T-helper 2 cell (primary cell): ENCODE measurements at places on chromosomes 6 and 20.
A peak's percentile ranks its signal among the peaks of the same experiment; 100 is the strongest.

DNA sequence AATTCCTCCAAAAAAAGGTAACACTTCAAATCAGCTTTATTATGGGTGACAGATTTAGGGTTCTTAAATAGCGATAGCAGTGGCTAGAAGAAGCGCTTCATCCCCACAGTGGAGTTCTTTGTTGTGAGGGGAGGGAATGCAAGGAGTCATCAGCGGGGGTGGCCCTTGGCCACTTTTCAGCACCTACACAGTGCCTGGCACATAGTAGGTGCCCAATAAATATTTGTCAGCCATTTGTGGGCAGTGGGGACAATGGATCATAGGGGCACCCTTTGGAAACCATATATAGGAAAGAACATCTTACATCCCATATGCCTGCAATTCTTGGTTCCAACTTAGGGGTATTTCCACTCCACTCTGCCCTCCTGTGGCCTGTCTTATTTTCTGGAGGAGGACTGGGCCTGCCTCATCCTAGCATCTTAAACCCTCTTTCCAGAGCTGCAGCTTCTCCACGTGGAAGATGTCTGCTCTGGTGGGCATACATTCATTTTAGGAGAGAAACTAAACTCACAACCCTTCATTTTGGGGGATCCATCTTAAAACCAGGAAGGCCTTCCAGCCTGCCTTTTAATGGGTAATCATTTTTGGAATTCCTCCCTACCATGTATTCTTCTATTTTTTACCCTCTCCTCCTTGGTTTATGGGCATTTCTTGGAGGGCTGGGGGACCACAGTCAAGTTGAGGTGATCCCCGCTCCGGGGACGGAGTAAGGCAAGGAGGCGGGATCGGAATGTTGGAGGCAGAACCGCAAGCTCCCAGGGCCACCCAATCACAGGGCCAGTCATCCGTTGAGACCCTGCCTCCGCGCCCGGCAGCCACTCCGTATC lies 2.6 kb upstream of the GPSM3 start:
- no peak for DNase-seq

DNA sequence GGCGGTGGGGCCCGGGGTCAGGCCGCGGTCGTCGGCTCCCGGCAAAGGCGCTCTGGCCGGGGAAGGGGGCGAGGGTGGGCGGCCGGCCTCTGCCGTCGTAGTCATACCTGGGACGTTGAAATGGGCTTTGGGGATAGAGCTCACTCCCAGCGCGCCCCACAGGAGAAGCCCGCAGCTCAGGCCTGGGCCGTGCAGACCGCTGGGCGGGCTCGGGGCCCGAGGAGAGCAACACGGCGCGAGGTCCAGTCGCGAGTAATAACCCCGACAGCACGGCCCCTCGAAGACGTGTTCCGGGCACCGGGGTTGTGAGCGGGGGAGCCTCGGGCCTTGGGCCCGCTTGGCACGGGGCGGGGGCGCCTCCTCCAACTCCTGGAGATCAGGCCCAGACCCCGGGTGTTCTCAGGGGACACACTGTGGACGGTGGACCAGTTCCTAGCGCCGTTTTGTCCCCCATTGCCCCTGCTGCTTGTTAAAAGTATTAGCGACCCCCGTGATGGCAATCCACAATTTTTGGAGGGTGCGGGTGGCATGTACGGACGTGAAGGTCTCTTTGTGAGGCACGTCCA lies 10.9 kb downstream of the FOXC1 start:
- no peak for DNase-seq

GRCh38 chr6:2047855-2048254 lies 197.6 kb downstream of the GMDS start:
- DNase-seq = no peak

GRCh38 chr20:5614506-5614905 lies 135.7 kb upstream of the SHLD1 start:
- no peak for DNase-seq

DNA sequence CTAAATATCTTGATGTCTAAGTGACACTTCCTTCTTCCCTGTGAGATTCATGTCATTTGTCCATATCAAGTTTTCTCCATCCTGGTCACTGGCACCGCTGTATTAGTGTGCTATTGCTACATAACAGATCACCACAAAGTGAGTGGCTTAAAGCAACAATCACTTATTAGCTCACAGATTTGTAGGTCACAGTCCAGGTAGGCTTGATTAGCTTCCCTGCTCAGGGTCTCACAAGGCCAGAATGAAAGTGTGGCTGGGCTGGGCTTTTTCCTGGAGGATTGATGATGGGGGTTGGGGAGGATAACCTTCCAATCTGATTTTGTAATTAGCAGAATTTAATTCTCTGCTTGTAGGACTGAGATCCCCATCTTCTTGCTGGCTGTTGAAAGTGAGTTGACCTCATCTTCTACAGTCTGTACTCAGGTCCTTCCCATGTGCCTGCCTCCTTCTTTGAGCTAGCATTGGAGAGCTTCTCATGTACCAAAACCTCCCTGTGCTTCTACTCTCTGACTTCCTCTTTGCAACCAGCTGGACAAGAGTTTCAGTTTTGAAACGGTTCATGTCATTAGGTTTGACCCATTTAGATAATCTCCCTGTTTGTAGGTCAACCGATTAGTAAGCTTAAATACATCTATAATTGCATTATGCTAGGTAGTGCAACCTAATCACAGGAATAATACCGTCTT lies 152.4 kb upstream of the MAN1A1 start:
- DNase-seq = no peak

DNA sequence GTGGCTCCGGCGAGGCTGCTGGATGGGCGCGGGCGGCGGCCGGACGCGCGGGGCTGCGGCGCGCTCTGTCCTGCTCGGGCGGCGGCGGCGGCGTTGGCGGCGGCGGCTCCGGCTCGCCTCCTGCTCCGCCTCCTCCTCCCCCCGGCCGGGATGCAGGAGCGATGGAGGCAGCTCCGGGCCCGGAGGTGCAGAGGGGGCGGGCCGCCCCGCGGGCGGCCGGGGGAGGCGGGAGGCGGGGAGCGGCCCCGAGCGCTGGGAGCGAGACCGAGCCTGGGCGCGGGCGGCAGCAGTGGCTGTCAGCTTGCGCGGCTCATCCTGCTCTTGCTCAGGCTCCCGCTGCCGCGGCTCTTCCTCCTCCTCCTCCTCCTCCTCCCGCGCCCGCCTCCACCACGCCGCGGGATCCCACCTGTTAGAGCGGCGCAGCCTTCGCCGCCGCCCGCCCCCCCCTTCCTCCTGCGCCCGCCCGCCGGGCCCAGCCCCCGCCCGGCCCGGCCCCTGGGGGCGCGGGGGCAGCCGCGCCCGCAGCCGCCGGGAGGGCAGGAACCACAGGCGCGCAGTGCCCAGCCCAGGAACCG lies at the start of gene NOL4L:
TSS of gene NOL4L (minus strand) at position 323 of the 575 bp plus-strand sequence. CDS start 443 bp downstream, outside the sequence.
- DNase-seq = peak; percentile 46

GRCh38 chr6:115594891-115595290 lies 465.8 kb downstream of the FRK start:
- DNase-seq = no peak

DNA sequence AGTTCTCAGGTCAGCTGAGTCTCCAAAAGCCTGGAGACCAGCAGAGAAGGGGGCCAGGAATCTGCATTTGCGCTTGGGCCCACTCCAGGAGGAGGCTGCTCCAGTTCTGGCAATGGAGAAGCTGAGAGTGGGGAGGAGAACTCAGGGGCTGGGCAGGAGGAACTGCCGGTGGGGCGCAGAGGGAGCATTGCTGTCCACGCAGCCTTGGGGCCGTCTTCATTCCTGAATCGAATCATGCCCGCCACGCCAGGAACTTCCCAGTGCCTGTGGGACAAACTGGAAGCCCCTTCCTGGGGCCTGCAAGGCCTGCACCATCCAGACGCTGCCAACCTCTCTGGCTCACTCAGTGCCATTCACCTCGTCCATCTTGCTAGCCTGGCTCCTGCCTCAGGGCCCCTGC lies 16.9 kb downstream of the RAB44 start:
- DNase-seq = no peak

- DNase-seq = no peak
Observed at GRCh38 chr6:3226042-3226441, 1.4 kb downstream of the TUBB2B start.

DNA sequence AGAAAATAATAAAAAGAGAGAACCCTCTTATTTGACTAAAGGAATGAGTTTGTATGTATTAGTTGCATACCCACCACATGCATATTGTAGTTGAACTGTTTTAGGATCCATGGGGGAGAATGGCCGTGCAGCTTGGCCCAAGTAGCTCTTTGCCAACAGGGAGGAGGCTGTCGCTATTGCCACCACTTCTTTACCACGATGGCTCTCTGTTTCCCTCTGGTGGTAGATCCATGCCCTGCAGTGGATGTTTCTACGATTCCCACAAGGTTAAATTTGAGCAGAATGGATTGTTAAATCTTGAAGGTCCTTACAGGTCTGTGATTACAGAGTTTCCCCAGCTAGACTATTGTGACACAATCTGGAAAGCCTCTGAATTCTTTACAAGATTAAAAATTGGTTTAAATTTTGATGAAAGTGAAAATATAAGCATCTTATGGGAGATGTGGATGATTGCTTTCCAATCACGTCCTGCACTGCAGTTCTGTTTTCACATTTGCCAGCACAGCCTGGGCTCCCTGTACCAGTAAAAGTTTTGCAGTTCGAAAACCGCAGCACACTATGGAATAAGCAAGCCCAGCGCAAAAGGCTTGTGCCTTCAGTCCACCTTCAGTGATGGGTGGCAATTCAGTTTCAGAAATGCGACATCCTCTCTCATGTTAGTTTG lies 34.4 kb upstream of the FNDC1 start:
- peak; percentile 69 for DNase-seq

- DNase-seq = no peak
Observed at GRCh38 chr20:36541768-36542488, 609 bp downstream of the MYL9 start.

GRCh38 chr20:60762386-60762785 lies 489.7 kb upstream of the CDH4 start:
- DNase-seq = no peak

GRCh38 chr20:23293689-23294088 lies 56.9 kb upstream of the NXT1 start:
- no peak for DNase-seq

DNA sequence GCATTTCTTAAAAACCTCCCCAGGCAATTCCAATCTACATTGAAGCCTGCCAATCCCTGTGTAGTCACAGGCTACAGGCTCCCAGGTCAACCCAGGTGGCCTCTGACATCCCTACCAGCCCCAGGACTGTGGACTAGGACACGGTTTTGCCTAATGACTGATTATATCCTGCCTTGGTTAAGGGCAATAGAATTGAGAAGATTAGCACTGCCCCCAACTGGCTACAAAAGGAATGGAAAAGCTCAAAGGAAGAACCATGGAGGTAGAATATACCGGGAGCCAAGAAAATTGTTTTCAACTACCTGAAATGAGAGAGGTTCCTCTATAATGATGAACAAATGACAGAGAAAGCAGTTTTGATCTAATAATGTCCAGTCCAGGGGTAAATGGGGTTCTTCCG lies 421.1 kb upstream of the AGPAT4 start:
- DNase-seq = peak; percentile 27

DNA sequence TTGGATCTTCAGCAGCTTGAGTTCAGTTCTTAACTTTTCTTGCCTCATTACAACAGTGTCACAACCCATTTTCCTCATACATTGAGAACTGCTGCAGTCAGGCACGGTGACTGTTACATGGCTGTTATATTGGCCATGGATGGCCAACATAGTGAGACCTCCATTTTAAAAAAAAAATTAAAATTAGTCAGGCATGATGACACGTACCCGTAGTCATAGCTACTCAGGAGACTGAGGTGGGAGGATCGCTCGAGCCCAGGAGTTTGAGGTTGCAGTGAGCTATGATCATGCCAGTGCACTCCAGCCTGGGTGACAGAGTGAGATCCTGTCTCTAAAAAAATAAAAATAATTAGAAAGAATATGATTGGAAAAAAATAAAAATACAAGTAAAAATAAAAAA lies 9.9 kb upstream of the MMP24 start:
- no peak for DNase-seq

DNA sequence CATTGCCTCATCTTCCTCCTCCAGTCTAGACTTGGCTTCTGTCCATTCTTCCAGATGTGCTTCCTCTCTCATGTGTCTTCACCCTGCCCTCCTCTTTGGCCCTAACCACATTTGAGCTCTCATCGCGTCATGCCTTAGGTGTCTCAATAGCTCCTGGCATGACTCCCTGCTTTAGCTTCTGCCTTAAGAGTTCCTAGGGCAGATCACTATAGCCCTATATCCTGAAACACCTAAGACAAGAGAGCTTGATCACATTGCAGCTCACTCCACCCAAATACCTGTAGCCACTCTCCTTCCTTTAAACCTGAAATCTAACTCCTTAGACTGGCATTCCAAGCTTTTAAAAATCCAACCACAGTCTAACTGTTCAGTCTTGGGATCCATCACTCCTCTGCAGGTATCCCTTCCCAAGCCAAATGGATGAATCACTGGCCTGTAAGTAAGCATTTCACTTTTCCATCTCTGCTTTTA lies 69.0 kb upstream of the STXBP5 start:
- DNase-seq = no peak

DNA sequence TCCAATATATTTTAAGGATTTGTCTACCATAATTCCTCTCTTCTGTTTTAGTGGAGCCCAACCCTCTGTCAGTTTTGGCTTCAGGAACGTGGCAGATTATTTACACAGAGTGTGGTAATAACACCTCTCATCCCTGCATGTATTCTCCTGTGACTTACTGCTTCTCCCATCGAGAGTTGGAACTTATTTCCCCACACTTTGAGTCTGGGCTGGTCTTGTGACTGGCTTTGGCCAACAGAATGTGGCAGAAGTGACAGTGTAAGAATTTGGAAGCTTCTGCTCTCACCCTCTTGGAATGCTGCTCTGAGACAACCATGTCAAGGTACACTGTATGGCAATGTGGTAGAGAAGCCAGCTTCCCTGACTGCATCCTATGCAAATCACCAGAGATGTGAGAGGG lies 407.7 kb downstream of the EPM2A start:
- no peak for DNase-seq

- no peak for DNase-seq
Observed at GRCh38 chr6:165702669-165703068, 39.6 kb upstream of the PDE10A start.

DNA sequence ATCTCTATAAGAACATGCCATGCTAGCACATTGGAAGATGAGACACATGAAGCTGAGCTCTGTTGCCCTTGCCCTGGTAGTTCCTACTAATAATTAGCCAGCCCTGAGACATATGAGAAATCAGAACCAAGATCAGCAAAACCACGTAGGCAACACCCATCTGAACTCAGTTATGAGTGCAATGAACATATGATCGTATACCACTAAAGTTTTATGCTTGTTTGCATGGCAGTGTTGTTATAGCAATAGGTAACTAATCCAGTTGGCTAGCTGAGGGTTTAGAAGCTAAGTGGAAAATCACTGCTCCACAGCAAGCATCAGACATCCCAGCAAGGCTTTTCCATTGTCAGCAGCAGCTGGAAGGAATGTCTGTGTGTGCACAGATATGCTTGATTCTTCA lies 180.7 kb downstream of the BTBD3 start:
- DNase-seq = no peak

- DNase-seq = no peak
Observed at GRCh38 chr20:44576297-44576696, 6.1 kb upstream of the PKIG start.

- DNase-seq = no peak
Observed at GRCh38 chr6:118791499-118791898, 102.5 kb upstream of the ASF1A start.

DNA sequence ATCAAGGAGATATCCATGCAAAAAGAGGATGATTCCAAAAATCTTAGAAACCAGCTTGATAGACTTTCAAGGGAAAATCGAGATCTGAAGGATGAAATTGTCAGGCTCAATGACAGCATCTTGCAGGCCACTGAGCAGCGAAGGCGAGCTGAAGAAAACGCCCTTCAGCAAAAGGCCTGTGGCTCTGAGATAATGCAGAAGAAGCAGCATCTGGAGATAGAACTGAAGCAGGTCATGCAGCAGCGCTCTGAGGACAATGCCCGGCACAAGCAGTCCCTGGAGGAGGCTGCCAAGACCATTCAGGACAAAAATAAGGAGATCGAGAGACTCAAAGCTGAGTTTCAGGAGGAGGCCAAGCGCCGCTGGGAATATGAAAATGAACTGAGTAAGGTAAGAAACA lies 10.1 kb upstream of the SNRNP48 start:
- DNase-seq = no peak
